ENCODE measurements at places on chromosomes 7 and 10.

- no peak for DNase-seq
These were observed 4.9 kb upstream of the ABCB4 start for GRCh38 chr7:87480386-87480785.

- DNase-seq = no peak
These were observed 176.5 kb upstream of the CCDC6 start for GRCh38 chr10:60082744-60083344.

DNA sequence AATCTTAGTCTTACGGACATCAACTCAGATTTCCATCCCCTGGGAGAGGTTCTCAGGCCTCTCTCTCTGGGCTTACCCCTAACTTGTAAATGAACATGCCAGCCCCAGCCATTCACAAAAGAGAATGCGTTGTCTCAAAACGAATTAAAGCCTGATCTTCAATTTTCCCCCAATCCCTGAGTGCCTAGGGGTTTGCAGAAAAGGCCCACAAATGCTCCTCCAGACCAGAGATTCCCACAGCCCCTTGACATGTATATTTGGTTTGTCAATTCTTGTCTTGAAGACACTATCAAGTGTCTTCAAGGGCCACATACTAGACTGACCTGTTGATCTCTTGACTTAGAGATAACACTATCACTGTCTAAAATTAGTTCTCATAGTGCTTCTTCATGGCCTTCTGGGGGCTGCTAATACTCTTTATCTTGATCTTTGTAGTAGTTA, 11.9 kb upstream of the HOXA13 start:
- no peak for DNase-seq

DNA sequence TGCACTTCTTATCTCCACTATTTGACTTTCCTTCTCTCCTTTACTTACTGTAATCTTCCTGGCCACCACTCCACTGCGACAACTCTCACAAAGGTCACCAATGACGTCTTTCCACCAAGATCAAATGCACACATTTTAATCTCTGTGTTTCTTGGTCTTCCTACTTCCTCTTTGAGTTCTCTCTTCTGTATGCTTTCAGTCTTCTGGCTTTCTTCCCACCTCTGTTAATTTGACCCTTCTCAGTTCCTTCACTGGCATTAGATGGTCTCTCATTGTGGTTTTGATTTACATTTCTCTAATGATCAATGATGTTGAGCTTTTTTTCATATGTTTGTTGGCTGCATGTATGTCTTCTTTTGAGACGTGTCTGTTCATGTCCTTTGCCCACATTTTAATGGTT, 31.9 kb downstream of the FAM107B start:
- no peak for DNase-seq

- no peak for DNase-seq
These were observed 705.5 kb downstream of the POM121L12 start for GRCh38 chr7:53740971-53741370.

DNA sequence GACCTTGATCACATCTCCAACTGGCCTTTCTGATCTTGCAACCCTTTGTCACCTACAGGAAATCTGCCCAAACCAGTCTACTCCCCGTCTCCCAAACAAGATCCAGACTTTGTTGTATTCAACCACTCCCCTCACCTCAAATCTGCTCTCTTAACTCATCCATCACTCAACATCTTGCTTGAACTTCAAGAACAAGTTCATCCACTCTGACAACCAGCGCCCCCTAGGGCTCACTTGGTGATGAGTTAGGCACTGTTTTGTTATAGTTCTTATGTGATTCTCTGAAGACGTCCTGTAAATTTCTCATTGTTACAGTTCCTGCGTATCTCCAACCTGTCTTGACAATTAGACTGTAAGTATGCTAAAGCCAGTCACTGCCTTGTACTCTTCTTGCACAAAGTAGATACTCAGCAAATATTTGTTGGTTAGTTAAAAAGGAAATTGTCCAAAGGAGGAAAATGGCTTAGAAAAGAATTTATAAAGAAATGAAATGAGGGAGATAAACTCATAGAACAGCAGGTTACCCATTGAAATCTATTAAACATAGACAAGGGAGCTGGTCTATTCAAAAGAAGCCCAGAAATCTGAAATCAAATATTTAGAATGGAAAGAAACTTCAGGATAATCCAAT, 5.3 kb downstream of the FRMD4A start:
- DNase-seq = no peak

DNA sequence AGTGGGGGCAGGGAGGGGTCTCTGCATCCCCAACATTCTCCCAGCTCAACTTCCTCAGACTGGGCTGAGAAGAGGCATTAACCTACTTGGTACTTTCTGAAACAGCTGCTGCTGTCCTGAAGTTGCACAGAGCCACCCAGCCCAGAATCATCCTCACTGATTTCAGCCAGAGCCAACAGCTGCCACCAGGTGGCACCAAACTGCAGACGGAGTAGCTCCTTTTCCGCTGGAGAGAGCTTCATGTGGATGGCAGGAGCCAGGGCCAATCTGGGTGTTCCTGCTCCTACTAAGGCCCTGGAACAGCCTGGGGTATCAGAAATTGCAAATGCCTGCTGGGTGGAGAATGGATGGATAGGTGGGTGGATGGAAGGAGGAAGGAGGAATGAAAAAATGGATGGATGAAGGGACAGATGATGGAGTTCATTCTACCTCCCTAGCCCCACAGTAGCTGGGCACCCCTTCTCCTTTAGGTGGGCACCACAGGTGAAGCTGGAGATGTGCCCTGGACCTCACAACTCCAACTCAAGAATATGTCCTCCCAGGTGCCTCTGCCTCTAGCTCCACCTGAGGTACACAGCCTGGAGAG, 11.8 kb upstream of the DRGX start:
- DNase-seq = peak; percentile 57

DNA sequence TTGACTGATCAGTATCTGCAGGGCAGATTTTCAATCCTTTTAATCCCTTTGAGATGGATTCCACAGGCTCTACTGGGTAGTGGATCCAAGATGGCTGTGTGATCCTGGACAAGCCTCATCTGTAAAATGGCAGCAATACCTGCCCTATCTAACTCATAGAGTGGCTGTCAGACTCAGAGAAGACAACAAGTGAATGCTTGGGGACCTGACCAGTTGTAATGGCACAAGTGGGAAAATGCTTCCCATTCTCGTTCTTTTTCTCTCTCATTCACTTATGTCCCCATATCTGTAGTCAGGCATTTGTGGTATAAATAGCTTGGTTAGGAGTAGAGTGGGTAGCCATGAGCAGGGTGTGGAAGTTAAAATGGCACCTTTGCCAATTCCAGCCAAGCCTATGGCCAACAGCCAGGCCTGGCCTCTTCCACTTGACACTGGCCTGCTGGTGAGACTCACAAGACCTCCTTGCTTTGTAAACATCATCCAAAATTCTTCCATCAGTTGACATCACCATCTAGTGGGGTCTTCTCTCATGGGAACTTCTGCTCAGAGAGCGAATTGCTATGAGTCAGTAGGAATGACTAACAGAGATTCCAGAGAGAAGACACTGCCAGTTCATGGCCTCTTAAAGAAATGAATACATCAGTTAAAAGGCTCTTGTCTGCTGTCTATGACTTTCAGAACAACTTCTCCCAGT, 150.1 kb downstream of the PLPP4 start:
- no peak for DNase-seq

DNA sequence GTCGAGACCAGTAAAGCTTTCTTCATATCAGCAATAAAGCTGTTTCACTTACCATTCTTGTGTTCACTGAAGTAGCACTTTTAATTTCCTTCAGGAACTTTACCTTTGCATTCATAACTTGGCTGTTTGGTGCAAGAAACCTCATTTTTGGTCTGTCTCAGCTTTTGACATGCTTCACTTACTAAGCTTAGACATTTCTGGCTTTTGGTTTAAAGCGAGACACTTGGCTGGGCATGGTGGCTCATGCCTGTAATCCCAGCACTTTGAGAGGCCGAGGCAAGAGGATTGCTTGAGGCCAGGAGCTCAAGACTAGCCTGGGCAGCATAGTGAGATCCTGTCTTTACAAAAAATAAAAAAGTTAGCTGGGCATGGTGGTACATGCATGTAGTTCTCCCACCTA, 15.8 kb downstream of the PLEKHA1 start:
- DNase-seq = no peak
